ENCODE measurements at places on chromosomes 2 and 18.

- no peak for DNase-seq
These were observed 753.5 kb upstream of the PKDCC start for GRCh38 chr2:41294331-41294730.

- no peak for DNase-seq
These were observed 27.9 kb downstream of the RRM2 start for GRCh38 chr2:10150436-10150835.

DNA sequence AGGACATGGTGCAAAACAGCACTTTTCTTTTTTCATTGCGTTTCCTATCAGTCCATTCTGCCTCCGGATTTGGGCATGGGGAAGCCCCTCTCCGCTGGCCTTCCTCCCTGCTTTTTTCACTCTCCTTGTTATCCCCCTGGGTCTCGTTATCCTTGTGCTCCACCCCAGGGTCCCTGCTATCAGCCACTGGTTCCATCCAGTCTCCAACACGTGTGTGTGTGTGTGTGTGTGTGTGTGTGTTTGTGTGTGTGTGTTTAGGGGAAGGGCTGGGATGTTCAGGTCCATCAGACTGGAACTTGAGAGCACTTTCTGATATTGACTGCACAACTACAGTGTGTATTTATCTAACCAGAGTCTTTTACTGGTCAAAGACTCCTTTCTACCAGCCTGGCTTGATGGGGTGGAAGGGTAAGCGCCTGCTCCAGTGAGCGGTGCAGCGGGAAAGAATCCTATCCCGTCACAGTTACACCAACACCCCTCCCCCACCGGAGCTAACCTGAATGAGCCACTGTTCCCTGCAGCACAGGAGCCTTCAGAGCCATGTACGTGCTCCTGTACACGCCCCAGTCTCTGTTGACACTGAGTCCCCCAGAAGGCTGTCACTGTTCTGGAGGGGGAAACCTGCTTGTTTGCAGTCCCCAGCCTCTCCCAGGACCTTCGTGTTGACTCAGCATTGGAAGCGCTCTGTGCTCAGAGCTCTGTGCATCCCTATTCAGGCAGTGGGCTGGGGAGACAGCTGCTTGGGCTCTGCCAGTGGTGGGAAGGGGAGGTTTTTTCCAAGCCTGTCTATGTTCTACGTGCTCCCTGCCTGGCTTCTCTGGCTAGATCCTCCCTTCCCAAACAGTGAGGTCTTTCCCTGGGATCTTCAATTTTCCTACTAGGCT is 4.6 kb downstream of the INHA start:
- DNase-seq: no peak

- DNase-seq: no peak
These were observed 214.8 kb downstream of the IKZF2 start for GRCh38 chr2:212936572-212936971.

- DNase-seq: no peak
These were observed 76.7 kb downstream of the GFPT1 start for GRCh38 chr2:69310111-69311023.

DNA sequence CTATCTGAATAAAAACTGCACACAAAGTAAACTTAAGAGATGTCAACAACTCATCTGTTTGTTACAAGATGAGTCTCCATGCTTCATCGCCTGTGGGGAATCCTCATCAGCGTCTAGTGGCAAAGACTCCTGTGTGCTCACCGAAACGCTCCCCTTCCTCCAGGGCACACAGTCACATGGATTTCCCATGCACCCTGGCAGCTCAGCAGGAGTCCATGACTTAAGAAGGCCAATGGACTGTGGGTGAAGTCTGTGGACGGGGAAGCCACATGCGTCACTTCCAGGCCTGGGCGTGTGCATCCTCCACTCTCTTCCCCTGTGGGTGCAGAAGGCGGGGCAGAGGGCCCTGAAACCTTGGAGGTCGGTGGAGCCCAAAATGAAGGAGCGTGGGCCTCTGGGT is 41.1 kb downstream of the ID2 start:
- DNase-seq: no peak

- DNase-seq: no peak
These were observed 51.5 kb upstream of the PHLPP1 start for GRCh38 chr18:62663731-62664336.

GRCh38 chr2:57867730-57868129 is 178.9 kb upstream of the VRK2 start:
- no peak for DNase-seq

GRCh38 chr2:54999182-54999581 is 51.1 kb downstream of the RTN4 start:
- no peak for DNase-seq

DNA sequence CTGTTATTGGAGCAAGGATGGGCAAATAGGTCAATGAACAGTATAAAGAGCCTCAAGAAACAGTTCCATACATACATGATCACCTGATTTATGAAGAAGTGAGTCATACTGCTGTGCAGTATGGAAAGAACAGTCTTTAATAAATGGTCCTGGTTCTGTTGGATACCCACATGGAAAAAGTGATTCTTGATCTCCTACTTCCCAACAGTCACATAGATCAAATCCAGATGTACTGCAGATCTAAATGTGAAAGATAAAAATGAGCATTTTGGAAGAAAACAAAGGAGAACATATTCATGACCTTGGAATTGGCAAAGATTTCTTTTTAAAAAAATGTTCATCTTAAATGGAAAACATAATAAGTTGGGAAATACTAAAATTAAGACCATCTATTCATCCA is 75.8 kb downstream of the CCDC148 start:
- no peak for DNase-seq

DNA sequence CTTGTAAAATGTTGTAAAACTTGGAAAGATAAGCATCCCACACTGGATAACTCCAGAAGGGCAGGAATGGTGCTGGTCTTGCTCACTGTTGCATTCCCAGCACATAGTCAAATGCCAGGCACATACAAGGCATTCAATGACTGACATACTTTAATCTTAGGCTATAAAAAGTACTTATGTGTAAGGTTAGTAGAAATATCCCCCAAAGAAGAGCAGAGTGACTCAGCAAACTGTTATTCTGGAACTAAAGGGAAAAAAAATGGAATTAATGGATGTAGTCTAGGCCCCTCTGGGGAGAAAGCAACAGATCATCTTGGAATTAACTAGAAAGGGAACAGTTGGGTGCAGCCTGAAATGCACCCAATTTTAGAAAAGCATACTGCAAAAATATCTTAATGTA is 9.0 kb downstream of the ZBTB14 start:
- DNase-seq: no peak

- DNase-seq: peak; percentile 26
These were observed 16.6 kb downstream of the MALT1 start for GRCh38 chr18:58687871-58688308.

DNA sequence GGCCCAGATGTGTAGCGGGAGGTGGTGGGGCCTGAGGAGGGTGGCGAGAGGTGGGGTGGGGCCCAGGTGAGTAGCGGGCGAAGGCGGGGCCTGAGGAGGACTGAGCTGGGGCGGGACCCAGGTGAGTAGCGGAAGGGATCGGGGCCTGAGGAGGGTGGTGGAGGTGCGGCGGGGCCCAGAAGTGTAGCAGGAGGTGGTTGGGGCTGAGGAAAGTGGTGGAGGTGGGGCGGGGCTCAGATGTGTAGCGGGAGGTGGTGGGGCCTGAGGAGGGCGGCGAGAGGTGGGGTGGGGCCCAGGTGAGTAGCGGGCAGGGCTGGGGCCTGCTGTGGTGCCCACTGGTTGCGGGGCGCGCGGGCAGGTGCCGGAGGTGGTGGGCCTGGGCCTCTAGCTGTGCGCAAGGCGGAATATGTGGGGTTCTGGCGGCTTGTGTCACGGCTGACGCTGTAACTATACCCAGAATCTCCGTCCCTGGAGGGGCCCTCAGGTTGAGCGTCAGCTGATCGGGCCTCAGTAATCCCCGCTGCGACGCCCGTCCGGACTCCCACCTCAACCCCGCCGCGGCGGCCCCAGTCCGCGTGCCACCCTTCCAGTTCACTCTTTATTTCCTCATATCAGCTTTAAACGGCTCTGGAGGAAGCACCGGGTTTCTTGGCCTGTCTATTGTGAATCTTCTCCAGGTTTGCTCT is 866 bp upstream of the SF3B6 start:
- no peak for DNase-seq

GRCh38 chr18:70019136-70019535 is 71.5 kb upstream of the CD226 start:
- no peak for DNase-seq

- DNase-seq: no peak
These were observed 536.0 kb downstream of the TNS1 start for GRCh38 chr2:217466805-217467204.

DNA sequence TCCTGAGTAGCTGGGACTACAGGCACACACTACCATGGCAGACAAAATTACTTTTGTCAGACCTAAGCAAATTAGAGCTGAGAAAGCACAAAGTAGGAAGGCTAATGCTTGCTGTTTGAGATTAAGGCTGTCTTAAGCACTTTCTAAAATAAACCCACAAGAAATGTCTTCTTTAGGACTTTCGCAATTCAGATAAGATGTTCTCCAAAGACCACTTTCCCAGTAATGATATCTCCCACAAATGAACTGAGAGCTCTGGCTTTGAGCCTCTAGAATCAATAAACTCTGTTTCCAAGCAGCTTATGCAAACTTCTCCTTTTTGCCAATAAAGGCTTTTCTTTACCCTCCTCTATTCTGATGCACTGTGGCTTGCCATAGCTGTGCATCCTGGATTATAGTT is 32.0 kb upstream of the GALNT1 start:
- DNase-seq: no peak

DNA sequence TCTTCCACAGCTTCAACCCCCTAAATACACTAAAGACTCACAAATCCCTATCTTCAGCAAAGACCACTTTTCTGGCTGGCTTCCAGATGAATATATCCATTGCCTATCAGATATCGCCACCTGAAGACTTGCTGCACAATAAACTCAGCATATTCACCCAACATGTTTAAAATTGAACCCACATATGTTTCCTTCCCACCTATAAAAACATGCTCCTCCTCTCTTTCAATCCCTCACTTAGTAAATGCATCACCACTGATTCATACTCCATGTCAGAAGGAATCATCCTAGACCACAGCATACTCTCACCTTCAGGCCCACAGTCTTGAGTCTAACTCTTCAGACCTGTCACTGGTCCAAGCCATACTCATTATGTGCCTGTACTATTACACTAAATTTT is 5.3 kb downstream of the SPC25 start:
- DNase-seq: no peak

DNA sequence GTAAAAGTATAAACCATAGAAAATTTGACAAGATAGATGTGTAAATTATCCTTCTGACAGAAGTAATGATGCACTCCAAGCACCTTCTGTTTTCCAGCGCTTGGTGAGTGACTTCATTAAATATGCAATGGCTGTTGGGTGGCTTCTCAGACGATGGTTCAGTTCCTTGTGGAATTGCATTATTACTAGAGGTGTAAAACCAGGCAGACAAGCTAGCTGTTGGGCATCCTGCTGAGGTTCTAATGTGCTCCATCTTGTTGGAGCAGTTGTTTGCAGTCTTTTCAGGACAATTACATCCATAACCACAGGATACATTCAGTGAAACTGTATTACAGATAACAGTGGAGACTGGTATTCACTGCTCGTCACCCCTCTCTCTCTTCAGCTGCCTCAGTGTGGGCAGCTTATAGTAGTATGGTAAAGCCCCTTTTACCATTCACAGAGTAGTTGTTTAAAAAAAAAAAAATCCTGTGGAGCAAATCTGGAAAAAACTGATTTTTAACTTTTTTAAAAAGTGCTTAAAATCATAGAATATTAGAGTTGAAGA is 143.5 kb downstream of the AGPS start:
- DNase-seq: no peak

DNA sequence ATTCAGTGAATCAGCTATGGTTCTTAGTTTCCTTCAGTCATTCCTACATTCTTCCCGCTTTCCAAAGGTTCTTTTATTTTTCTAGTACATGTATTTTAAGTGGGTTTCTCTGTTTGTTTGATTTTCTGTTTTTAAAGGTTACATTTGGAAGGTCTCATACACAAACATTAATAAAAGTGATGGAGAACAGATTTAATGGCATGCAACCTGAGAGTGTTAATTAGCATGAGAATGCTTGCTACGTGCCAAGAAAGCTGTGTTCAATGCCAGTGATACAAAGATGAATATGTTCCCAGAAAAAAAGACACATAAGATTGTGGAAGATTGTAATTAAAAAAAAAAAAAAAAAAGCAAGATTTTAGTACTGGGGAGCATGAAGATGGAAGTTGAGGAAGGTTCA is 61.8 kb upstream of the CDC42EP3 start:
- DNase-seq: no peak

DNA sequence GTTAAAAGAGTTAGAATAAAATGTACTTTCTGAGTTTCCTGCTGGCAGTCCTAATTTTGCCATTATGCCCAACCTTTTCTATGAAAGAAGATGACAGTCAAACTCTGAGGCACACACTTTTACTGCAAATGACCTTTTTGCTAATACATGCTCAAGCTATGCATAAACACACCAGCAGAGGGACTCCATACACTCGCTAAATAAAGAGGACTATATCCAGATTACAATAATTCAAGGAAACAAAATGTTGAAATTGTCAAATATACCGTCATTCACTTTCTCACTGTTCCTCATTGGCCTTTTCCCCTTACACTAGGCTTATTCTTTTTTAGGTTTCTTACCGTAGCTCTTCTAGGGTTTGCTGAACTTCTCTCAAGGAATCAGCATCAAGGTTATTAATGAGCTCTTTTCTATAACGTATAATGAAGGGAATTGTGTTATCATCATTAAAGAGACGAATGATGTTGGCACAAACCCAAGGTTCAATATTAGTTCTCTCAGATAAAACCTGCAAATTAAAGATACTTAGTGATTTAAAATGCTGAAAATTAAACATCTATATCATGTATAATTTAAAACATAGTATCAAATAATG is 25.7 kb downstream of the SRBD1 start:
- no peak for DNase-seq

DNA sequence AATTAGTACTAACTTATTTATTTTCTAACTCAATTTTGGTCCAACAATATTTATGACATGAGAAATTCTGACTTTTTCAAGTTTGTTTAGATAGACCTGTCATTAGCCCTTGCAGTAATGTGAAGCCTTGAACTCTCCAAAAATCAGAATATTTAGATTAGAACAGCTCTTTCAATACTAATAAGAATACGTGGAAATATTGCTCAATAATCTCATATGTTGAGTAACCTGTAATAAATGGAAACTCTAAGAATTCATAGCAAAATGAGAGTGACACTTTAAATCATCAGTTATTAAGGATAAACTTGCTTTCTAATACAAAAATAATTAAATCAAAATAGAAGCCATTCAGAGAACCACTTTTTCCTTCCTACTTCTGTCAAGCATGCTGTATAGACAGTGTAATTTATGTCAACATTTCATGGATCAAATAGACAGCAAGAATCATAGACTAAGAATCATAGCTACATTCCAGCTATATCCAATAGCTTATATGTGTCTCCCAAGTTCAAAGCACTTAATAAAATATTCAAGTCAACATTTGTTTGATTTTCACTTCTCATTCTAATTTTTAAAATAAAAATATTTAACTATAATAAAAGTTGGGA is 710.3 kb upstream of the SOX11 start:
- DNase-seq: no peak

All from activated T-helper 1 cell treated with Interleukin-2 at 50 U/mL for 16 hours (primary cell).